Activated CD4-positive, alpha-beta T cell treated with anti-CD3 and anti-CD28 coated beads, Interleukin-2, amount 50 U/mL, for 1 hour (primary cell): ENCODE measurements at places on chromosomes 7 and 10.

DNA sequence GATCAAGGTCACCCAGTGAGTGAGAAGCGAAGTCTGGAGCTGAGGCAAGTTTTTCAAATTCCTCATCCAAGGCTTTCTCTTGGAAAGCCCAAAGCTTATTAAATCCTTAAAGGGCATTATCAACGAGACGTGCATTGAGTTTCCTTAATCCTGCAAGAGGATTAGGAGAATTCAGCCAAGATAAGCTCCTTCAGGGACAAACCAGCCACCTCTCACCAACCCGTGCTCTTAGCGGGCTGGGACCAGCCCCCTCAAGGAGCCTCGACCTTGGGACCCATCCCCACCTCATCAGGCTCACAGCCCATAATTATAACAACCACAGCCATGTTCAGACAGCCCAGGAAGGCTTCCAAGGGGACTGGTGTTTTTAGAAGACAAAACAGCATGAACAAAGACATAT, 12.0 kb upstream of the SLC29A4 start:
- DNase-seq, result no peak

- DNase-seq, result no peak
Observed at GRCh38 chr10:99612167-99612831, 7.9 kb downstream of the SLC25A28 start.

GRCh38 chr10:68105820-68106219, 3.5 kb upstream of the MYPN start:
- no peak for DNase-seq

- no peak for DNase-seq
Observed at GRCh38 chr7:32881074-32881982, 10.2 kb downstream of the KBTBD2 start.

GRCh38 chr7:81155654-81156373, 237.0 kb upstream of the SEMA3C start:
- DNase-seq, result no peak

- DNase-seq, result no peak
Observed at GRCh38 chr7:85041605-85042216, 145.1 kb downstream of the SEMA3D start.

GRCh38 chr10:22022257-22023032, 18.9 kb upstream of the DNAJC1 start:
- DNase-seq, result peak; percentile 55

GRCh38 chr10:66514666-66515065, 411.2 kb upstream of the LRRTM3 start:
- no peak for DNase-seq

DNA sequence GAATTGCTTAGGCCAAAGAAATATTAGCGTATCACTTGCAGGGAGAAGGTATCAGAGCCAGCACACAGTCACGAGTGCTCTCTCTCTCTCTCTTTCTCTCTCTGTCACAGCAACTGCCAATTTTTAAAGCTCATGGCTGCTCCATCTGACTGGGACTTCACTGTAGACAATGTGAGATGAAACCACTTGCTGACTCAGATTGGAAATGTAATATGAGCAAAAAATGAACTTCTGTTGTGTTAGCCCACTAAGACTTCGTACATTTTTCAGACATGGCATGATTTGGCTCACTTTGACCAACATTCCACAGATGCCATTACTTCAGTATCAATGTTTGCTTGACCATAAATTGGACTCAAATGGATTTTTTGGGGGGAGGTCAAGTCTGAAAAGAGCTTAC, 68.1 kb downstream of the DGKB start:
- no peak for DNase-seq

GRCh38 chr10:132836248-132836831, 50.4 kb upstream of the NKX6-2 start:
- DNase-seq, result no peak

DNA sequence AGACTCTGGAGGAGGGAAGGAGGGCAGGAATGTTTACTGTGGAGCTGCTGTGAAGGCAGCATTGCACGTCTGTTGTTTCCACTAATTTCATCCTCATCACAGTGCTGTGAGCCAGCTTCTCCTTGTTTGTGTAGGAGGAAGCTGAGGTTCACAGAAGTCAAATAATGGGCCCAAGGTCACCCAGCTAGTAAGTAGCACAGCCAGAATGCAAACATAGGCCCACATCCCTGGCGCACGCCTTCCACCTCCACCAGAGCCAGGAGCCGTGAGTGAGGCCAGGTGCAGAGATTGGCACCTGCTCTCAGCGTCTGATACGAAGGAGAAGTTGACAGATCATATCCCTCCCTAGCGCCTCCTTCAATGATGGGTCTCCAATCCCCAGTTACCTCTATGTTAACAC, 93.6 kb downstream of the HTR5A start:
- DNase-seq, result no peak

DNA sequence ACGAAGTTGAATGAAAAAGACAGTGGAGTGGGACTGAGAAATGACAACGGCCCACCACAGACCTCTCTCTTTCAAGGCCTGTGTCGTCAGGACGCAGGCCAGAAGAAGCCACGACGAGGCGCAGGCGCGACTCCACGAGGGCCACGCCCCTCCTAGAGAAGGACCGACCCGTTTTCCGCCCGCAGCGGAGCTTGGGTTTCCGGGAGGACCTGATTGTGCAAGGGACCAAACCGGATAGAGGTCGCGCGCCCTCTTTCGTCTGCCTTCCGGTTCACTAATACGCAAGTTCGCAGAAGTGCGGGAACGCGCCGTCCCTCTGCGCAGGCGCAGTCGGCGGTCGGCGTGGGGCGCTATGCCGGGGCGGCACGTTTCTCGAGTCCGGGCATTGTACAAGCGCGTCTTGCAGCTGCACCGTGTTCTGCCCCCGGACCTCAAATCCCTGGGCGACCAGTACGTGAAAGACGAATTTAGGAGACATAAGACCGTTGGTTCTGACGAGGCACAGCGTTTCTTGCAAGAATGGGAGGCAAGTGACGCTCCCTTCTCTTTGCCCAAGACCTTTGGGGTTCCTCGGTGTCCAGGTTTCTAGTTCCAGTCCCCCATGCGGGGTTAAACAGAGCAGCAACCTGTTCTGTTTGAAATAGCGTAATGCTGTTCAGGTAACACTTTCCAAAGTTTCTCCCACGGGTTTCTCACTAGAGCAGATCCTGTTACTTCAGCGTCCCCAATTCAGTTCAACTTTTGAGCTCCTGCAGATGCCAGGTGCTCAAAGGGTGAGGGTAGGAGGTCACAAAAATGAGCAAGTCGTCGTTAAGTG, at the start of gene SDHAF3:
Gene SDHAF3 (plus strand): TSS at position 327 of the 817 bp plus-strand sequence. CDS start 26 bp downstream, at position 353.
- DNase-seq, result peak; percentile 98

DNA sequence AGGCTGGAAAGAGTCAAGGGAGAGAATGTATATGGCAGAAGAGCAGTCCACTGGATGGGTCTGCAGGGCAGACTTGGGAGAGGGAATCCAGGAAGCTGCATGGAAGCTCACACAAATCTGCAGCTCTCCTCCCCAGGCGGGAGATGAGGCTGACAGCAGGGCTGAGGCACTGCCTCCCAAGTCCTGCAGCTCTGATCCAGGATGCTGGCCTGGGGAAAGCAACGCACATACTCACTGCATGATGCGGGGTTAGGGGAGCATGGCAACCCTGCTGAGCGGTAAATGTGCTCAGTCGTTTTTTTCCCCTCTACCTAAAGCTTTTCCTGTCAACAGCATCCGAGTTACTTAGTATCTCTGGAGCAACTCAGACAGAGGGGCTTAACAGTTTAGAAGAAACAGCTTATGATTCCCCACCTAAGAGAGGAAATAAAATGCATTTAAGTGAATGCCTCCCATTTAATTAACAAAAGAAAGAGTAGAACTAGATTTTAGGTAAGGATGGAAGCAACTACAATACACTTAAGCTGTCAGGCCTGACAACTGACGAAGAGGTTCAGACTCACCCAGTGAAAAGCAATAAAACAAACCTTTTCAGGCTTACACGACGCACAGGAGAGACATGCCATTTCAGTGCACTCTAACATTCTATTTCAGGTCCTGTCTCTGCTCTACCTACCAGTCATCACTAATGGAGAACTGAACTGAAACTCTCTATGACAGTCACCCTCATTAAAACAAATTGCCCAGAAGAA, 37.0 kb downstream of the CHCHD3 start:
- no peak for DNase-seq

GRCh38 chr7:83178796-83179195, 16.1 kb upstream of the PCLO start:
- DNase-seq, result no peak

- DNase-seq, result no peak
Observed at GRCh38 chr7:66282591-66282935, 77.4 kb downstream of the TPST1 start.

DNA sequence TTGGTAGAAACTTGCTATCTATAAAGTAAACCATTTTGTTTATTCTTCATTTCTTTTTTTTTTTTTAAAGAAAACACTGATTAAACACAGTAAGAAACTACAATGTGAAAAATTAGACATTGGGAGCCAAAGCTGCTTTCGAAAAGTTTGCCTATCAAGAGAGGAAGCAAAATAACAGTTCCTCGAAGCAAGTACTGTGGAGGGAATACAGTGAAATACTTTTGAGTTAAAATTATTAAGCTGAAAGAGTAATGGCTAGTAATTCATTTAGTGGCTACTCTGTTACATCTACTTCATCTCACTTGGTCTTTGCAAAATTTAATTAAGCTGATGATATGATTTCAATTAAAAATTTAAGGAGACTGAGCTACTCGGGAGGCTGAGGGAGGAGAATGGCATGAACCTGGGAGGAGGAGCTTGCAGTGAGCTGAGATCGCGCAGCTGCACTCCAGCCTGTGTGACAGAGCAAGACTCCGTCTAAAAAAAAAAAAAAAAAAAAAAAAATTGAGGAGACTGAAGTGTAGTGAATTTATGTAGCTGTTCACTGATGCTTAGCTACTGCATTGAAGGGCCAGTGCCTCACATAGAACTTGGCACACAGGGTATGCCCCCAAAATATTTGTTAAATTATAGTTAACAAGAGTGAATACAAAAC, 982.1 kb upstream of the MBL2 start:
- DNase-seq, result no peak

- no peak for DNase-seq
Observed at GRCh38 chr10:118835682-118836326, 81.0 kb upstream of the CACUL1 start.

- no peak for DNase-seq
Observed at GRCh38 chr10:31142026-31142425, 110.4 kb upstream of the ZNF438 start.

DNA sequence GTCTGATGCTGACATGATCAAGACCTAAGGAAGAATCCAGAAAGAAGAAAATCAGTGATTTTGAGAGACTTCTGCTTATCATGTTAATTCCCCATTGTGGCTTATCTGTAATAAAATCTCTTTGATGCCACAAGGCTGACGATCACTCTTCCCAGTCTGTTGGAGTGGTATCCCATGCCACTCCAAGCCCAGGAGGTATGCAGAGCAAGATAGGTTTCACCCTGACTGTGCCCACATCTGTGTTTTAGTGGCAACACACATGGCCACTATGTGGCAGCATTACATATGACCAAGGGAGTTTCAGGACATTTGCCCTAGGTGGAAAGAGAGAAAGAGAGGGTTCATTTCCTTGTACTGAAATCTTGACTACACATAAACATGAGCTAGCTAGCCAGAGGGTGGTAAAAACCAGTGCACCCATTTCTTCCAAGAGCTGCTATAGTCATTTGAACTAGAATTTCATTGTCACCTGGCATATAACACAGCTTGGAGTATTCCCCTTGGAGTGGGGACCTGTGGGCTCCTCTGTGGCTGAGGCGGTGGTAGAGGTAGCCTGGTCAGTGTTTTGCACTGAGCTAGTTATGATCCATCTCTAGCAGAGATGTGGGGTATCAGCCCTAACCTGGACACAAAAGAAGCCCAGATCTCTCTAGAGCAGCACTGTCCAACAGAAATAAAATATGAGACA, 20.8 kb downstream of the LAMB4 start:
- DNase-seq, result no peak

DNA sequence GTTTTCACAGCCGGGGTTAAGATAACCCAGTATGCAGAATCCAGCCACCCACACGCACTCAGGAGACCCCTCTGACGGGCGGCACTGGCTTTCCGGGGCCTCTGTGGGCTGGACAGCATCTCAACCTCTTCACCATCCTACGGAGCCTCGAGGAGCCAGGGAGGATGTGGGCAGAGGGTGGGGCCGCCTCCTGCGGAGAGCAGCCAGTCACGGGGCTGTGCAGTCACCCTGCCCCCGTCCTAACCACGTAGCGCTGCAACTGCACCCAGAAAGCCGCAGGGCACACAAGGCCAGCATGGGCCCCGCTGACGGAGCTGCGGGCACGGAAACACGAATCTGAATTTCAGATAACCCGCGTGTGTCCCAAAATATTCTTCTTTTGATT, 270.3 kb downstream of the ELFN1 start:
- DNase-seq, result peak; percentile 88

GRCh38 chr10:73875139-73875475, 752 bp upstream of the CAMK2G start:
- DNase-seq, result no peak

DNA sequence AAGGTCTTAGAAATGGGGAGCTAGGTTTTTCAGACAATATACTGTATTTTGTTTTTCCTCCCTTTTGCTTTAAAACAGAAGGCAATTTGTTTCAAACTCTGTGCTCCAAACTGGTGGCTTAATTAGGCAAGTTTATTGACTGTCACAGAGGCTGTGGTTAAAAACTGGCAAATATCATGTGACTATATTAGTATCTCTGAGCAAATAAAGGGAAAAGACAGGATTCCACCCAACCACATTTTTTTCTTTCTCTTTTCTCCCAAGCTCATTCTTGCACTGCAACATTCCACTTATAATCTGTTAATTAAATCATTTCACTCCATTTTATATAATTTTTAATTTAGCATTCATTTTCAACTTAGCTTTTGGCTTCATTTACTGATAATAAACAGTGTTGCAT, 615.8 kb downstream of the AUTS2 start:
- no peak for DNase-seq

GRCh38 chr7:25966469-25966868, 185.5 kb upstream of the NFE2L3 start:
- DNase-seq, result no peak

- DNase-seq, result no peak
Observed at GRCh38 chr7:5653661-5654060, 127.8 kb downstream of the RNF216 start.

DNA sequence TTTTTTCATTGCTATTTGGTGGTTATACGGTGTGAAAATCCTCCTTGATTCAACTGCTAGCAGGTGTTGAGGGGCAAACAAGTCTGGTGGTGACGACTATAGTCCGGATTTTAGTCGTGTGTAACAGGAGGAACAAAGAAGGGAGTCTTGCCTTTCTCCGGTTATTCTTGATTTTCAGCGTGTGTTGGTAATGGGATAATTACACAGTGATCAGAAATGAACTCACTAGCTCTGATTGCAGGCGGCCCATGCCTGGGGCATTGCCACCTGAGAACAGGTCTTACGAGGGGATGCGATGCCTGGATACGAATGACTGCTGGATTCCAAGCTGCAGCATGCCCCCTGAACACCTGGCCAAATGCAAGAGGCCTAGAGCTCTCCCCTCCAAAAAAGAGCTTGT, 72.8 kb downstream of the CAMK1D start:
- DNase-seq, result no peak

DNA sequence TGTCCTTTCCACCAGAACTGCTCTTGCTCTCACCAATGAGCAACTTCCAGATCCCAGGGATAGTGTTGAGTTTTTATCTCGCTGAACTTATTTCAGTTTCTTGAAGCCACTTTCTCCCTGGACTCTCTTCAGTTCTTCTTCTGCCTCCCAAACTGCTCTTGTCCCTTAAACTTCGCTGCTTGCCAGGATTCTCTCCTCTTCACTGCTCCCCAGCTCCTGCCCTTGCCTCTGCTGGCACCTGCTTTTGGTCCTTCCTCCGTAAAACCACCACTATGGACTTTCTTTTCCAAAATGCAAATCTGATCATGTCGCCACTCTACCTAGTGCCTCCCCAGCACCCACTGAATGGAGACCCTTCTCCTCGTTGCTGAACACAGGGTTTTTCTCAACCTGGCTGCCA, 92.8 kb upstream of the PALS2 start:
- no peak for DNase-seq

GRCh38 chr7:117014673-117015133, 61.4 kb downstream of the ST7 start:
- peak; percentile 14 for DNase-seq
